ENCODE measurements at places on chromosomes 5 and 9.
A peak's percentile ranks its signal among the peaks of the same experiment; 100 is the strongest.

DNA sequence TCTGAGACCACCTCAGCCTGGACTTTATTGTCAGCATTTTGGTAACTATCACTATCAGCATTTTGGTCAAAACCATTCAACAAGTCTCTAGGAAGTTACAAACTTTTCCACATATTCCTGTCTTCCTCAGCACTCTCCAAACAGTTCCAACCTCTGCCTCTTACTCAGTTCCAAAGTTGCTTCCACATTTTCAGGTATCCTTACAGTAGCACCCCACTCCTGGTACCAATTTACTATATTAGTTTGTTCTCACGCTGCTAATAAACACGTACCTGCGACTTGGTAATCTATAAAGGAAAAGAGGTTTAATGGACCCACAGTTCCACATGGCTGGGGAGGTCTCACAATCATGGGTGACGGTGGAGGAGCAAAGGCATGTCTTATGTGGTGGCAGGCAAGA is 551.3 kb downstream of the DMRTA1 start:
- no peak for DNase-seq

GRCh38 chr9:34558364-34558763 is 31.2 kb downstream of the CNTFR start:
- no peak for DNase-seq

DNA sequence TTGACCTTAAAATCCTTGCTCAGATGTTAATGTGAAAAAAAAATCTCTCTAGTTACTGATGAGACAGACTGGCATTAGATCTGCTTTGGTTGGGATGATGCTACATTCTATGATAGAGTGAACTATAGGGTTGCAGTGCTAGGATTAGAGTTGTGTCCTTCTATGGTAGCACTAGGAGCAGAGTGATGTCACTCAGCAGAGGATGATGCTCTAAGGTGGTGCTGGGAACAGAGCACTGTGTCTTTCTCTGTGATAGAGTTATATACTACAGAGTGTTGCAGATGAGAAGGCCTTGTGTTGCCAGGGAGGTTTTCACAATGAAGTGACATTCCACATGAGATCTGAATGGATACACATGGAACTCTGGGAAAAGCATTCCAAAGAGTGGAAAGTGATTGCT is 462.3 kb downstream of the CDH12 start:
- no peak for DNase-seq

GRCh38 chr9:104618104-104618503 is at the start of gene OR13C9:
Gene OR13C9 (minus strand): TSS chr9:104618204. CDS start chr9:104618204, 0 bp downstream.
- no peak for DNase-seq

DNA sequence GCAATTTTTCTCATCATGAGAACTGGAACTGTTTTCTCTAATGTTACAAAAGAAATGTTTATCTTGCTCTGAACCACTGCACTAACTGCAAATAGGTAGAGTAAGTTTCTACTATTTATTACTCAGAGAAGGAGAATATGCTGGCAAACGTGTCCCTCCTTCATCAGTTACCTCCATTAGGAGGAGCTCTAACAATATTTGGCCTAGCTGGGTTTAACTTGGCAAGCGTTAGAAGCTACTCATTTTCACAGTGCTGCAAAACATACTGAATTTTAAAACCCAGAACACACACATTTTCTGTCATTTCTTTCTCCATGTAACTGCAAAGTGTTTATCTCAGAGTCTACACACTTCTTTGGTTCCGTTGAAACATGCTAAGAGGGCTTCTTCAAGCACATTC is 101.0 kb upstream of the GABRG2 start:
- DNase-seq, result no peak

- no peak for DNase-seq
Measured at GRCh38 chr9:27430750-27431535, 93.1 kb upstream of the IFNK start.

DNA sequence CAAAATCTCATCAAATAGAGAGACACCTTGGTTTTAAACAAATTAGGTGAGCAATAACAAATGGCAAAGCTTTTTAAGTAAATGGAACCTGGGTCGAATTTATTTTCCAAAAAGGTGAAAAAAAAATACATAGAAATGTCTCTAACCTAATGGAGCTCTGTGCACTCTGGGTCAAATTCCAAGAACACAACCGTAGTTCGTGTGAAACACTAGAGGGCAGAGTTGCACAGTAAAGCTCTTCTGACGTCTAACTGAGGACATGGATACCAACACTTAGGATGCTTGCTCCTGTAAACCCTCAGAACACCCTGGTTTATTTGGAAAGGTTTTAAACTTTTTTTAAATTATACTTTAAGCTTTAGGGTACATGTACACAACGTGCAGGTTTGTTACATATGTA is 18.9 kb downstream of the MARCHF11 start:
- DNase-seq, result peak; percentile 21

DNA sequence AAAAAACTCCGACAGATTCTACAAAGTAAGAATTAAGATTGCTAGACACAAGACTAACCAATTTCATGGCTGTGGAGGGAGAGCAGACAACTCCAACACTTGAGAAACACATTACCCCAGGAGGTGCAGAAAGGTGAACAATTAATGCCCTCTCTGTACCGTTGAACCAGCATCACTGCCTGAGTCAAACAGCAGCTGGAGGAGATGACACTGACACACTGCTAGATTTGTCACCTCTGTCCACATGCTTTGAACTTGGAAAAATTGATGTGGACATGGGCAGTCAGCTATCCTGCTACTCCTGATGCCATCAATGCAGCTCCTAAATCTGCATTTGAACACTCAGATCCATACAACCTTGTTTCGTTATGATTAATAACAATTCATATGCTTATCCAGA is 51.7 kb downstream of the GPBP1 start:
- DNase-seq, result no peak

GRCh38 chr9:122383992-122384461 is 13.2 kb downstream of the PTGS1 start:
- DNase-seq, result no peak

DNA sequence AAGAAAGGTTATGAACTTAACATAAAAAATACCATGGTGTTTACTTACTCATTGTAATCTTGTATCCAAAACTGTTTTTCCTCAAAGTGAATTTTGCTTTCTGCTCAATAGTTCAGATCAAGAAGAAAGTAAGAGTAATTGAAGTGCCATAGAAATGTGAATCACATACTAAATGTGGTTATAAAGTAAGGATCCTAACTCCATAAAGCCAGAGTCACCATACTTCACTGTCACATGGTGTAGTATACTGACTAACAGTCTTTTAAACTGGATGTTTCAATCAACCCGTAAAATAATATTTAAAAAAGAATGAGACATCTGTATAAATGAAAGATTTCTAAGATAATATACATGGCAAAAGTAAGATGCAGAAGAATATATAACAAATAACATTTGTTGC is 72.1 kb downstream of the NIPBL start:
- DNase-seq, result no peak

DNA sequence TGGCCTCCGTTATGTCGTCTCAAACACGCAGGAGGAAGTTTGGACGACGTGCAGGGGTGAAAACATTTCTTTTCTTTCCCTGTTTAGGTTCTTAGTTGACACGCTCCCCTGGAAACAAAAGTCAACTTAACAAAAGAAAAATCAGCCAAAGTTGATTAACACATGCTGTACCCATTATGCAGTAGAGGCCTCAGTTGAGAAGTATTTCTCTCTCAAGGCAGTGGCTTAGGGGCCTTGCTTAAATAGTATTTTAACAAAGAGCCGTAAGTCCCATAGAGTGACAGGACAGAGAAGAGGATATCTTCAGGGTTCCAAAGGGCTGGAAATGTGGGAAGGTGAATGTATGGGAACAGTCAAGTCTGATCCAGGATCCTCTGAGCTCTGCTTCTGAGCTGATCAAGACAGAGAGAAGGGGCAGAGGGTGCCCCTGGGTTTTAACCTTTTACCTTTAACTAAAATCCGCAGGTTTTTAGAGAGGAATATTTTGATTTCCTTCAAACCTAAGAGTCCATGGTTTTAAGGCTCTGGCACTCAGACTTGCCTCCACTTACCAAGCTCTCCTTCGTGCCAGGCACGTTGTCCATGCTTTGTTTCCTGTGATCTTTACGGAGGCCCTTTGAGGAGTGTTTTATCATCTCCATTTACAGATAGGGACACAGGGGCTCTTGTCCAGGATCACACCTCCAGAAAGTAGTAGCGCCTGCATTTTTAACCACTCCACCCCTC is 629 bp upstream of the CD74 start:
- DNase-seq, result no peak

GRCh38 chr9:81499021-81499454 is 190.3 kb downstream of the TLE1 start:
- no peak for DNase-seq

DNA sequence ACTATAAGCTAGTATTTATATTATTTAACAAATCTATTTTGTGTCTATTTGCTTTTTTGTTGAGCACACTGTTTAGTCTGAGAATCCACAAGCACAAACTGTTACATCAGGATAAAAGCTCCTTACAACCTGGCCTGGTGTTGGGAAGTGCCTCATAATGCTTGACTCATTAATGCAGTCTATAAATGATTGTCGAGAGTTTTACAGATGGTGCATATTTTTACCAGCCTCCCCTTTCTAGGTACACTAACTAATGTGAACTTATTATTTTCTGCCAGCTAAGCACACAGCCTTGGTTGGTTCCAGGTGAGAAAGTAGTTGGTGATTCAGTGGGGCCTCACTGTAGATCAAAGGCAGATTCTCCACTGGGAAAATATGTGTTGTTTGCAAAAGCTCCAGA is 151.0 kb upstream of the ADAMTS16 start:
- no peak for DNase-seq

- no peak for DNase-seq
Measured at GRCh38 chr9:126939821-126940221, 25.2 kb downstream of the RALGPS1 start.

GRCh38 chr5:321230-321725 is at the start of gene AHRR:
Gene AHRR (plus strand): TSS chr5:321714. CDS start chr5:343903, 22,189 bp downstream.
- no peak for DNase-seq

DNA sequence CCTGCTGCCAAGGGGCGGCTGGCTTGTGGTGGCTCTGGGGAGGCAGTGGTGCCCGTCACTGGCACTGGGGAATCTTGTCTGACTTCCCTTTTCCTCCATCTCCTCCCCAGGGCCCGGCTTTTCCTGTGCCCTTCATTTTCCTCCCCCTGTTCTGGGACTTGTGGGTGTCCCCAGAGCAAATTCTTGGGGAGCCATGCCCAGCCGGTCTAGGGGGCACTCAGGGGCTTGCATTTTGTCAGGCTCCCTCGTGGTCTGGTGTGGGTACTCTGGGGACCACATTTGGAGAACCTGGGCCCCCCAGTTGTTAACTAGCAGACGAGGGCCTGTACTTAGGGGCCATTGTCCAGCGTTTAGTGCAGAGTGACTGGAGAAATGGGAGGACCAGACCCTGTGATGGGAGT is 105.2 kb upstream of the IER5L start:
- no peak for DNase-seq

DNA sequence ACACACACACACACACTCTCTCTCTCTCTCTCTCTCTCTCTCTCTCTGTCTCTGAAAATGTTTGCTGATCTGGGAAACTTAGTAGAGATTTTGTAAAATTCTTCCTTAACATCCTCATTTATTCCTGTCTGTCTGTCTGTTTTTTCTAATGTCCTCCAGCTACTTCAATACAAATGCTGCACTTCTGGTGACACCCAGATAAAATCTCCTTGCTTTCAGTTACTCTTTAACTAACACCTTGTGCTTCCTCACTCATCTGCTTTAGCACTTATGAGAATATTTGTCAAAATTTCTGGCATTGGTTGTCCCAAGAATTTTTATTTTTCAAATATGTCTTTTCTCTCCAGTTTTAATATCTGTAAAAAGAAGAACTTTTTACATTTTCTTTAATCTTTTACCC is 35.0 kb upstream of the ARRDC3 start:
- DNase-seq, result no peak

GRCh38 chr9:29039258-29039657 is 1466.0 kb upstream of the C9orf72 start:
- DNase-seq, result no peak

DNA sequence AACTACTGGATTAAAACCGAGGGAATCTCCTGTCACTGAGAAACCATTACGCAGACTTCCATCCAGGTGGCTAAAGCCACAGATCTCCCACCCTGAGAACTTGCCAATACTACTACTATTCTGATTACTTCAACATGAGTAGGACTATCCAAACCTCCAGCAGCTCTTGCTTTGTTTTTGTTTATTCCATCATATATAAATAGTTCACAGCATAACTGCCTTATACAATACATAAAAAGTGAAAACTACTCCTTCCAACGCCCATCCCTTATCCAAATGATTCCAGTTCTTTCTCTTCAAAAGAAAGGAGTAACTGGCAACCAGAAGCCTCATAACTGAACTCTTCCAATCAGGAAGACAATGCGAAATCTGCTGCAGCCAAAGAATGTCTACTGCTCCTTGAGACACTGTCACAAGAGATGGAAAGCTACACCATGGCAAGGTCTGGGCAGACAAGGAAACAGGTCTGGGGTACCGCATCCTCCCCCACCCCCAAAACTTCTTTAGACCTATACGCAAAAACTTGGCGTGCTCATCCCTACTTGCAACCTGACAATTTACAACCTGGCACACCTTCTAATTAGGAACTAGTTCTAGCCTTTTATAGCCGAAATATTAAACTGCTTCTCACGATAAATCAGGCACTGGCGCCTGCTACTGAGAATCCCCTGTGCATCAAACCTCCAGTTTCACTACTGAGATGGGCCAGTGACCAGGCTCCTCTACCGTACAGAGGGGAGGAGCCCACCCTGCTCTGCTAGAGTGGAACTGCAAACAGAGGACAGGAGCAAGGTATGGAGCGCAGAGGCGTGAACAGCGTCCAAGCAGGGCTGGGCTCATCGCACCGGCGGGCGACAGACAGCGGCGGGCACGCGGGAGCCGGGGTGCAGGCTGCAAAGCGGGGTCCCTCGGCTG is 986 bp downstream of the PLPP1 start:
- no peak for DNase-seq

DNA sequence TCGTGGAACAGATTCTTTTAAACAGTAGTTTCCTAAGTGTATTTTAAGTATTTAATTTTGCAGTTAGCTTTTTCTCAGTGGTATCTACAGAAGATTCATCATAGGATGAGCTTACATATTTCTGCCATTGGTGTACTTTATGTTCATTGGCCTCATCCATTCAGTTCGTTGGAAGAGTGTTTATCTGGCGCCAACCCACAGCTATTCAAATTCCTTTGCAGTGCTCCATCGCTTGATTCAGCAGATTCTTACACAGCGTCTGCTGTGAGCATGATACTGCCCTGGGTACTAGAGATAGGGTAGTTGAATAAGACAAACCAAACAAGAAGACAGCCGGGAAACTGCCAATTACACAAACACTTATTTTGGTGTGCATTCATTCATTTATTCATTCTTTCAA is 55.1 kb downstream of the NUP214 start:
- no peak for DNase-seq
